ENCODE measurements at places on chromosomes 6 and 20. TPM values are rescaled to one million over a fixed set of nuclear protein-coding genes. Genes with fewer than 3 reads are reported as not detected.
A peak's percentile ranks its signal among the peaks of the same experiment; 100 is the strongest.

The FAM110A gene
- polyA plus RNA-seq, result 2.5 TPM

The FABP7 gene
- polyA plus RNA-seq, result not detected

DNA sequence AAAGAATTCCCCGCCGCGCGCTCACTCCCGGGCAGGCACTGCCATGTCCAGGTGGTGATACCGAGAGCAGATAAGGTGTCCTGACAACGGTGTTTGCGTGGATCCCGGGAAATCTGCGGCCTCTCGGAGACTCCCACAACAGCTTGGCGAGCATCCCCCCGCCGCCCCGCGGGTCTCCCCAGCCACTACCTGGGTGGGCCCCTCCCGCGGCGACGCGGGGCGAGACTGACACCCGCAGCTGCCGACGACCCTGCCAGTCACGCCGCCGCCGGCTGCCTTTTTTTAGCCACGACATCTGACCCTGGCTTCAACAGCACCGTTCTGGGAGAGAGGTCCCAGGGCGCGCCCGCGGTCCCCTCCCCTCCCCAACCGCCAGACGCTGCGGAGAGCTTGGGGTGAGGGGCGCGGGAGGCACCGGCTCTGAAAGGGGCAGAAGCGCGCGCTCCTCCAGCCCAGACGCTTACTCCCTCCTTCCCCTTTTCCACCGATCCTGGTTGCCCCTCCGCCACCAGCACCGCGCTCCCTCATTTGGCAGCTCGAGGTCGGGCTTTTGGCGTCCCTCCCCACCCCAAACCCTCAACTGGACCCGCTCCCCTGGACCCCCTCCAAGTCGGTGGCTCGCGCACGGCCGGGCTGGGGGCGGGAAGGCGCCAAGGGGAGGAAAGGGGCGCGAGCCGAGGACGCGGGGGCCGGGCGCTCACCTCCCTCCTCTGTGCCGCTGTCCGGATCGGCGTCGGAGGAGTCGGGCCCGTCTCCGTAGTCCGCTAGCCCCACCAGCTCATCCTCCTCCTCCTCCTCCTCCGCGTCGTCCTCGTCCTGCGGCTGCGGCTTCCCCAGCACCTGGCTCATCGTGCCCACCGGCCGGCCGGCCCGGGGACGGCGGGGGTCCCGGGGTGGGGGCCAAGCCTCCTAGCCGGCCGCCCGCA is 665 bp downstream of the RRAGD start:
- H3K4me1 ChIP-seq, result peaks cover 2% of the 10 kb centered on the region
- no peak overlapping the region for H3K27ac ChIP-seq
- H3K36me3 ChIP-seq, result no peaks in the 10 kb centered on the region
- no peaks in the 10 kb centered on the region for H3K27me3 ChIP-seq
- H3K4me3 ChIP-seq, result peak overlapping the region; percentile 58

GRCh38 chr20:2919518-2920245 is 46.4 kb downstream of the PTPRA start:
- H3K27me3 ChIP-seq, result no peaks in the 10 kb centered on the region
- no peak overlapping the region for H3K27ac ChIP-seq
- no peak for DNase-seq

The AIF1 gene
- polyA plus RNA-seq, result 24.5 TPM

The CRISP2 gene
- not detected for polyA plus RNA-seq

GRCh38 chr20:38982291-38982690 is 20.1 kb downstream of the DHX35 start:
- no peaks in the 10 kb centered on the region for H3K4me1 ChIP-seq
- H3K36me3 ChIP-seq, result no peaks in the 10 kb centered on the region
- H3K27ac ChIP-seq, result no peak overlapping the region
- H3K27me3 ChIP-seq, result no peaks in the 10 kb centered on the region
- no peak for DNase-seq
- no peak overlapping the region for H3K4me3 ChIP-seq

The TMC2 gene
- 0.38 TPM for polyA plus RNA-seq

- no peak for DNase-seq
- no peaks in the 10 kb centered on the region for H3K27me3 ChIP-seq
- H3K27ac ChIP-seq, result no peak overlapping the region
Observed at GRCh38 chr6:80289727-80290126, 183.3 kb downstream of the BCKDHB start.

DNA sequence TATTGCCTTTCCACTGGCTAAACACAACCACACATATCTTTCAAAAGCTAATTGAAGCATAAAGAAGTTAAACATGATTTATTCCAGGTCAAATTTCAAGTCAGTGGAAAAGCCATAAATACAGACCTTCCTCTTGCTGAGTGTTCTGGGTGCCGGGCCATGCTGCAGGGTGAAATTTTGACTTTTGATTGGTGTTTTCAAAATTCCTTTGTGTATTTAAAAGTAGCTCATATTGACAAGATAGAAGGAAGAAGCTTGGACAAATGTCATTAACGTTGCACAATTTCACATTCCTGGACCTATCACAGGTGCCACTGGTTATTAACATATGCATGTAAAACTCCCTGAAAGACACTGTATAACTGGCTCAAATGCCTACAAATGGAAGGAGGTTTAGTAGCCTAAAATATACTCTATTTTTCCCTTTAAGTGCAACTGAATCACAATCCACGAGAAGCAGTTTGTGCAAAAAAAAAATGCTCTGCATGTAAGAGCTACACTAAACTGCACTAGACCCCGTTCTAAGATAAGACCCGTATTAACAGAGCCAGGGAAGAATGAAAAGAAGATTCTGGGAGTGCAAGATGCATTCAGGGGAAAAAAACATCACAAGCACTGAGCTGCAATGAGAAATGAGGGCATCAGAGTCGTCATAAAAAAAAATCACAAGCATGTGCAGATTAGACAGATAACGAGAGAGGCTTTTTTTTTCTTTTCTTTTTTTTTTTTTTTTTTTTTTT is 30.4 kb downstream of the ATXN1 start:
- peaks cover 3% of the 10 kb centered on the region for H3K4me1 ChIP-seq
- no peak for DNase-seq
- no peak overlapping the region for H3K4me3 ChIP-seq
- no peaks in the 10 kb centered on the region for H3K36me3 ChIP-seq

The EPPIN gene
- polyA plus RNA-seq, result 0.38 TPM

- no peaks in the 10 kb centered on the region for H3K4me1 ChIP-seq
- no peak overlapping the region for H3K4me3 ChIP-seq
- no peaks in the 10 kb centered on the region for H3K36me3 ChIP-seq
- H3K27me3 ChIP-seq, result no peaks in the 10 kb centered on the region
Observed at GRCh38 chr6:5894357-5894756, 112.4 kb downstream of the NRN1 start.

DNA sequence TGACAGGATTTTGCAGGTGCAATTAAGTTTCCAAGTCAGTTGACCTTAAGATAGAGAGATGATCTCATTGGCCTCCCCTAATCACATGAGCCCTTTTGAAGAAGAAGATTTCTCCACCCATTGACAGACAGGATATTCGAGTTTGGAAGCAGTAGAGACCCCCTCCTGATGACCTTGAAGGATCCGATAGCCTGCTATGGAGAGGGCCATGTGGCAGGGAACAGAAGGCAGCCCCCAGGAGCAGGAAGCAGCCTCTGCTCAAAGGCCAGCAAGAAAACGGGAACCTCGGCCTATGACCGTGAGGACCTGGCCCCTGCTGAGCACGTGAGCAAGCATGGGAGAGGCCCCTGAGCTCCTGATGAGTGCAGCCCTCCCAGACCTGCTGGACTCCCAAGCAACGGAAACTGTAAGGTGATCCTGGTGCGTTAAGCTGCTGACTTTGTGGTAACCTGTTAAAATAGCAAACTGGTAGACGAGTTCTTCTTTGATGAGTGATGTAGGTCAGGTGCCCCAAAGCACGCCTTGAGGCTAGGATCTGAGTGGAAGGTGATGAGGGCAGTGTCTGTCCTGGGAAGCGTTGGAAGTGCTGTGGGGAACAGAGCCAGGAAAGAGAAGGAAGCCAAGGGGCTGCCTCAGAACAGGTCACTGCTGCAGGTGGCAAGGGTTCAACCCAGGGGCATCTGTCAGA is 18.5 kb upstream of the TUBB2A start:
- H3K27ac ChIP-seq, result no peak overlapping the region
- H3K27me3 ChIP-seq, result no peaks in the 10 kb centered on the region
- H3K4me1 ChIP-seq, result no peaks in the 10 kb centered on the region
- no peaks in the 10 kb centered on the region for H3K36me3 ChIP-seq

DNA sequence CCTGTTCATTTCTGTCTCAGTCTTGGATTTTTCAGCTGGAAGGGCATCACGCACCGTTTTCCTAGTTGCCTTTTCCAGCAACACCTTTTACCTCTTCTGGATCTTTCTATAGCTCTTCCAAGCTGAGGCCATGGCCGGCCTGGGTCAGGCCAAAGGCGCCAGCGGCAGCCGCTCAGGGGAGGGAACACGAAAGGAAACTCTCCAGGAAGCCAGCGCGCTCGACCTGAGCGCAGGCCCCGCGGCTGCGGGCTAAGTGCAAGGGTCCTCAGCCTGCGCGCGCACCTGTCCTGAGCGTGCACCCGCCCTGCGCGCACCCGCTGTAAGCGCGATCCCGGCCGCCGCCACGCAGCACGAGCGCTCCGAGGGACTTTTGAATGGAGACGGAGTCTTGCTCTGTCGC is 43.8 kb upstream of the TMEM181 start:
- H3K27ac ChIP-seq, result no peak overlapping the region
- DNase-seq, result no peak
- H3K27me3 ChIP-seq, result no peaks in the 10 kb centered on the region
- H3K36me3 ChIP-seq, result no peaks in the 10 kb centered on the region

DNA sequence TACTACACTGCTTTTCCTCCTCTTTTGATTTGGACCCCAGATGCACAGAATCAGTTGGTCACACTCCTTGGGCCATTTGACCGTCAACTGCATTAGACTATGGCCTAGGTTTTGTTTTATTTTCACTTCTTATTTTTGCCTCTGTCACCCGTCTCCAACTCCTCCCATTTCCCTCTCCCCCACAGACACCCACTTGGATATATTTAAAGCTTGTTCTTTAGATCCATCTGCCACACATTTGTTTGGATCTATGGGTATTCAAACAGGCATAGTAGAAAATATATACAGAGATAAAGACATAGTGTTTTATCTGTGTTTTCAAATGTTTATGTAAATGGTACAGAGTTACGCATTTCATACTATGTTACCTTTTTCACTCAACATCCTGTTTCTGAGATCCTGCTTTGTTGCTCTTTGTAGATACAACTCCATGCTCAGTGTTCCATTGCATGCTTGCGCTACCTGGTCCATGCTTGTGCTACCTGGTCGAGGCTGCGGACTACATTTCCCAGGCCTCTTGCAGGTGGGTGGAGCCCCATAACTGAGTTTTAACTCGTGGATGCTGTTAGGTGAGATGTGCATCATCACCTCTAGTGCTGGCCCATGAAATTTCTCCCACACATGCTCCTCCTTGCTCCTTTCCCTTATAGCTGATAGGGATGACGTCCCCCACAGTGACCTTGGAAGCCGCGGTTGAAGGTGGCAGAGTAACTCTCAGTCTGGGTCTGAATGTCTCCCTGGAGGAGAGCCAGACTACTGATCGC is 11.5 kb upstream of the PREX1 start:
- no peak for DNase-seq
- H3K36me3 ChIP-seq, result no peaks in the 10 kb centered on the region
- H3K4me1 ChIP-seq, result no peaks in the 10 kb centered on the region

GRCh38 chr6:36216559-36216958 is 20.0 kb downstream of the BRPF3 start:
- no peak overlapping the region for H3K27ac ChIP-seq
- no peaks in the 10 kb centered on the region for H3K36me3 ChIP-seq
- no peaks in the 10 kb centered on the region for H3K27me3 ChIP-seq
- no peak for DNase-seq
- no peak overlapping the region for H3K4me3 ChIP-seq

The RAB23 gene
- 31.0 TPM for polyA plus RNA-seq

The ZSCAN12 gene
- polyA plus RNA-seq, result 4.4 TPM

The TMEM244 gene
- not detected for polyA plus RNA-seq

DNA sequence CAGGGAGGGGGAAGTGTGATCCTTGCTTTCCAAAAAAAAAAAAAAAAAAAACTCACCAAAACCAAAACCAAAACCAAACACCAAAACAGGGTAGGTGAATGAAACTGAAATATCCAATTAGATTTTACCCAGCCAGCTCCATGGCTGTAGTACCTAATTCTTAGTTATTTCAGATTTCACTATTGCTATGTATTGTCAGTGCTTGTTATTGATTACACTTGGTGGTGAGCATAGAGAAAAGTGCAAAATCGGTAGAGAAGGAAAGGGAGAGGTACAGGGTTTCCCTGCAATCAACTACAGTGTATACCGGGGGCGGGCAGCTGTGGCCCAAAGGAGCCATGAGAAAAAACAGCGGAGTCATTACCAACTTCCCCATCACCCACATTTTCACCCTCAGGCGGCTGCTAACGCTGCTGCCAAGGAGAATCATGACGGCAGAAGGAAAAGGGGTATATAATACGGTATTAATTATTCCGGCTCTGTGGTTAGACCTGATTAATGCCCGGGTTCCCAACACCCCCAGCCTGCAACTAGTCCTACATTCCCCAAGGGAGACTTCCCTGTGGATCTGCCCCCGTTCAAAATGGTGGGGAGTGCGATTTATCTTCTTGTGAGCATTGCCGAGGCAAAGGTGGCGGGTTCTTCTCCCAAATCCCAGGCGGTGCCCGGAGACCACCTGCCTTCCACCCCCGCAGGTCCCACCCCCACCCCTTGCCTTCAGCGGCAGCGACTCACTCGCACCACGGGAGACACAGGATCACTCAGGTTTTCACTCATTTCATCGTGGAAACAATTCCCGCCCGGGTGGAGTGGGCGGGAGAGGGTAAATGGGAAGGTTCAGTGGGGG is at the start of gene C6orf62:
Gene C6orf62, minus strand, starts transcription at position 30 of the 847 bp plus-strand sequence. CDS start 486 bp downstream, outside the sequence.
- H3K27ac ChIP-seq, result peak within 1 kb of the TSS; percentile 90
- peak; percentile 45 for DNase-seq
- no peaks in the 10 kb centered on the region for H3K27me3 ChIP-seq
- H3K36me3 ChIP-seq, result no peaks in the 10 kb centered on the region

Measured in ovary (tissue), 10 donors.